ENCODE measurements at places on chromosomes 5 and 9. TPM values are rescaled to one million over a fixed set of nuclear protein-coding genes. Genes with fewer than 3 reads are reported as not detected.

The LECT2 gene
- not detected for total RNA-seq

The MLANA gene
- total RNA-seq = not detected

The TARS1 gene
- total RNA-seq = 184 TPM

The HAVCR2 gene
- 128 TPM for total RNA-seq

The MEIKIN gene
- not detected for total RNA-seq

The MOB3B gene
- 0.26 TPM for total RNA-seq

The OR1J2 gene
- total RNA-seq = not detected

The ZFP37 gene
- 0.32 TPM for total RNA-seq

The PHYKPL gene
- total RNA-seq = 84.4 TPM

The LOX gene
- total RNA-seq = not detected

The TMEM215 gene
- total RNA-seq = not detected

The STPG3 gene
- 1.2 TPM for total RNA-seq

The CCDC107 gene
- total RNA-seq = 20.6 TPM

The PPP1R26 gene
- total RNA-seq = 1.2 TPM

The CD14 gene
- 0.62 TPM for total RNA-seq

The GALNT12 gene
- 2.3 TPM for total RNA-seq

The PCDHB10 gene
- total RNA-seq = not detected

The ZNF608 gene
- total RNA-seq = not detected

The KIF4B gene
- 0.05 TPM for total RNA-seq

The TTC39B gene
- total RNA-seq = 23.8 TPM

The FOXD4L5 gene
- total RNA-seq = 0.27 TPM

The RNF183 gene
- not detected for total RNA-seq

The ARL10 gene
- total RNA-seq = 22.3 TPM

The TMEM232 gene
- total RNA-seq = 0.61 TPM

The NRG2 gene
- not detected for total RNA-seq

The NOXA1 gene
- 0.49 TPM for total RNA-seq

The ADGRD2 gene
- total RNA-seq = not detected

The N4BP3 gene
- total RNA-seq = 1.8 TPM

The CTNND2 gene
- total RNA-seq = not detected

The DDX4 gene
- not detected for total RNA-seq

The MRPL50 gene
- total RNA-seq = 16.3 TPM

The PDLIM4 gene
- 2.0 TPM for total RNA-seq

The DAB2 gene
- total RNA-seq = not detected

The CARTPT gene
- total RNA-seq = not detected

The RASGEF1C gene
- not detected for total RNA-seq

The ARID3C gene
- not detected for total RNA-seq

The TAL2 gene
- not detected for total RNA-seq

The OTP gene
- not detected for total RNA-seq

The SV2C gene
- not detected for total RNA-seq

The PRUNE2 gene
- total RNA-seq = 0.57 TPM

The C9orf152 gene
- not detected for total RNA-seq

The SHB gene
- 1.7 TPM for total RNA-seq

The SLC25A2 gene
- total RNA-seq = 0.20 TPM

The HDHD3 gene
- 18.5 TPM for total RNA-seq

The FGD3 gene
- total RNA-seq = 44.0 TPM

The CTSV gene
- 0.24 TPM for total RNA-seq

The PCDHB11 gene
- not detected for total RNA-seq

The DMRT3 gene
- not detected for total RNA-seq

The PCDHGB4 gene
- total RNA-seq = 0.18 TPM

The INSYN2B gene
- total RNA-seq = not detected

The SLCO6A1 gene
- not detected for total RNA-seq

The CCDC183 gene
- 0.52 TPM for total RNA-seq

The PGGT1B gene
- 42.9 TPM for total RNA-seq

The SH3RF2 gene
- 0.18 TPM for total RNA-seq

The CDH9 gene
- total RNA-seq = not detected

The ZNF474 gene
- total RNA-seq = not detected

All from activated T-helper 1 cell treated with anti-CD3 and anti-CD28 coated beads, Interleukin-12 subunit alpha, Interleukin-12 subunit beta, Interleukin-2, Interleukin-4 antibody, amounts not matched to agents 30 ng/mL and 10 ng/mL and 1 ng/mL, durations not matched to agents 14 hours and 24 hours and 36 hours (primary cell).